HCT116 (cell line): ENCODE measurements at places on chromosomes 16 and 17. TPM values are rescaled to one million over a fixed set of nuclear protein-coding genes. Genes with fewer than 3 reads are reported as not detected.

CCL23 gene
- not detected for total RNA-seq

RND2 gene
- total RNA-seq, result 0.66 TPM

MTMR4 gene
- 67.2 TPM for total RNA-seq

CSH2 gene
- total RNA-seq, result not detected

SMIM5 gene
- 0.12 TPM for total RNA-seq

TNFRSF17 gene
- not detected for total RNA-seq

FNDC8 gene
- not detected for total RNA-seq

SEPTIN1 gene
- total RNA-seq, result 3.4 TPM

TBC1D3I gene
- 0.17 TPM for total RNA-seq

HS3ST3A1 gene
- total RNA-seq, result not detected

ENPP7 gene
- total RNA-seq, result not detected

HNF1B gene
- total RNA-seq, result 3.6 TPM

USP43 gene
- total RNA-seq, result 8.0 TPM

ITGB4 gene
- 568 TPM for total RNA-seq

DNA sequence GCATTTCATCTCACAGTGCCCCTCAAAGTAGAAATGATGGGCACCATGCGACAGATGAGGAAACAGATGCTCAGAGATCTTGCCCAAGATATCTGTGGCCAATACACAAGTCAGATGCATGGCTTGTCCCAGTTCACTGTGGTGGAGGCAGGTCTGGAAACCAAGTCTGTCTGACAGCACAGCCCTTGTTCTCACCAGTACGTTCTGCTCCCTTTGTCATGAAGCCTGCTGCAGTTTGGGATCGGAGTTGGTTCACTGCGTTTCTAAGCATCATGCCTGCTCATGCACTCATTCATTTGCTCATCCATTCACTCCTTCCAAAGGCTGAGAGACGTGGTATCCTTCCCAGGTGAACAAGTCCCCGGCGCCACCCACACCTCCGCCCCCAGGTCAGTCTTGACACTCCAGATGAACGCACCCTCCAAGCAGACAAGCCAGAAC is 27.2 kb upstream of the MEAK7 start:
- DNase-seq, result no peak
- 0 out of 2 replicates have a peak, but pooled peaks cover 3% of the 10 kb centered on the region for H3K4me1 ChIP-seq
- no peak overlapping the region for H3K27ac ChIP-seq

- peaks cover 32% of the 10 kb centered on the region for H3K36me3 ChIP-seq
- peak overlapping the region; percentile 61 for H3K27ac ChIP-seq
- peaks cover 7% of the 10 kb centered on the region; the same call in 1 of the 2 replicates for H3K4me1 ChIP-seq
- H3K4me3 ChIP-seq, result peak overlapping the region; percentile 96
These were observed 741 bp downstream of the PLK1 start for GRCh38 chr16:23679274-23679985.

GRCh38 chr16:73847090-73847489 is 449.5 kb upstream of the PSMD7 start:
- no peak overlapping the region for H3K27ac ChIP-seq
- no peaks in the 10 kb centered on the region for H3K4me1 ChIP-seq
- peaks cover 6% of the 10 kb centered on the region; the same call in 1 of the 2 replicates for H3K27me3 ChIP-seq

GRCh38 chr16:75044800-75045361 is 46.1 kb downstream of the ZNRF1 start:
- H3K4me3 ChIP-seq, result no peak overlapping the region
- no peaks in the 10 kb centered on the region for H3K27me3 ChIP-seq
- H3K27ac ChIP-seq, result 0 out of 2 replicates have a peak overlapping the region, but pooled peaks have one; percentile 12
- no peaks in the 10 kb centered on the region for H3K36me3 ChIP-seq

DNA sequence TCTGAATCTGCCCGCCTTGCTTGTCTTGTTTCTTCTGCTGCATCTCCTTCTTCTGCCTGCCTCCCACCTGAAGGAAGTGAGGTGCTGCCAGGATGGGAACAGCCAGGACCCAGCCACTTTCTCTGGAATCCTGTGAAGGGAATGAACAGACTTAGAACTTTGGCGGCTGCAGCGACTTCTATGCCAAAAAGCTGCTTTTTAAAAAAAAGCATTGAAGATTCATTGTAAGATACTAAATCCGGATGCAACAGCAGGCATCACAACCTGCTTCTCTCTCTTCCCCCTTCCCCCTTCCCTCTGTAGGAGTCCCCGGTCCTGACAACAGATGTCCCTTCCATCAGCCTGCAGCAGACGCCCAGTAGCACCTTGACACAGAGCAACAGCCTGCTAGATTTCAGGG is 176.3 kb downstream of the HS3ST4 start:
- no peaks in the 10 kb centered on the region for H3K4me1 ChIP-seq
- no peaks in the 10 kb centered on the region for H3K27me3 ChIP-seq
- DNase-seq, result no peak
- H3K27ac ChIP-seq, result no peak overlapping the region
- no peaks in the 10 kb centered on the region for H3K36me3 ChIP-seq
- H3K4me3 ChIP-seq, result no peak overlapping the region

GRCh38 chr17:20997711-20998570 is 44.9 kb downstream of the USP22 start:
- H3K36me3 ChIP-seq, result peaks cover 23% of the 10 kb centered on the region
- no peaks in the 10 kb centered on the region for H3K27me3 ChIP-seq
- no peak overlapping the region for H3K4me3 ChIP-seq
- peaks cover 6% of the 10 kb centered on the region; the same call in 1 of the 2 replicates for H3K4me1 ChIP-seq

DNA sequence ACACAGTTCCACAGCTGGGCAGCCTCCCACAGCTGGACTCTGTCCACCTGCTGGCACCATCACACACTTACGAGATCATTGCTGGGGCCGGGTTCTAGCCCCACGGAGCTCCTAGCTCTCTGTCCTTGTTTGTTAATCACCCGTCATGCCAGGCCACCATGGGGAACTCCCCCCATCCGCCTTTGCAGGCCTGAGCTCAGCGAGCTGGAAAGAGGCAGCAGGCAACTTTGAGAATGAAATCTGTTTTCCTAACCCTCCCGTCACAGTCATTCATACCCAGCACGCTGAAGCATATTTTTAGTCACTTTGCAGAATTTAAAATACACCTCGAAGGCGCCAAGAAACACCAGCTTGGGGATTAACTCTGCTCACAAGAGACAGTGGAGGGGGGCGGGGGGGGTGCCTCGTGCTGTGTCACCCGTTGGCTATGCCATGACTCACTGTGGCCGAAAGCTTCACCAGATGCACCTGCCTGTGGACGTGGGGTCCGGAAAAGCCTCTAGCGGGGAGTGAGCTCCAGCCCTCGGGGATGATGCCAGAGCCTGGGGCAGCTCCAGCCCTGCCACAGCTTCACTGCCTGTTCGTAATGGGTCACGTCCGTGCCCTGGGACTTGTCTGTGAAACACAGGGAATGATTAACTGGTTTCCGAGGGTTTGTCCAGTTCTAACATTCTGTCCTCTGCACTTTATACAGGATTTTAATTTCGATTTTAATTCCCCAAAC is 1.4 kb upstream of the SPNS2 start:
- H3K36me3 ChIP-seq, result no peaks in the 10 kb centered on the region
- no peak for DNase-seq
- H3K4me1 ChIP-seq, result peaks cover 4% of the 10 kb centered on the region; the same call in 1 of the 2 replicates
- no peaks in the 10 kb centered on the region for H3K27me3 ChIP-seq
- no peak overlapping the region for H3K4me3 ChIP-seq

DNA sequence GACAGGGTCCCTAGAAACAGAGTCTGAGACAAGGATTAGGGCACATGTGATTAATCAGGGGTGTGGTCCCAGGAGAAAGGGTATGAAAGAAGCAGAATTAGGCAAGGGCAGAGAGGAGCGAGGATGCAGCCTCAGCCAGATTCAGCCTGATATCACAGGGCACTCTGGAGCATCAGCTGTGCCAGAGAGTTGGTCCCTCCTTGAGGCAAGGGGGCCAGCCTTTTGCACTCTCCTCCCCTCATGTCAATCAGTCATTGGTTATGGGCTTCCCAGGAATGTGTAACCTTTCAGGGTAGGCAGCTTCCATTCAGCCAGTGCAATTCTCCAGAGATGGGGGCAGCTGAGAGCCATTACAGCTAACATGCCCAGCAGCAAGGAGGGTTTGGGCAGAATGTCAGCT is 152.6 kb upstream of the LHX1 start:
- H3K4me3 ChIP-seq, result no peak overlapping the region
- no peaks in the 10 kb centered on the region for H3K4me1 ChIP-seq
- no peaks in the 10 kb centered on the region for H3K36me3 ChIP-seq
- no peak overlapping the region for H3K27ac ChIP-seq
- DNase-seq, result no peak
- H3K27me3 ChIP-seq, result peaks cover 49% of the 10 kb centered on the region

- H3K36me3 ChIP-seq, result no peaks in the 10 kb centered on the region
- peaks cover 10% of the 10 kb centered on the region; the same call in 1 of the 2 replicates for H3K27me3 ChIP-seq
- DNase-seq, result no peak
These were observed 22.3 kb downstream of the SEZ6 start for GRCh38 chr17:28983286-28984230.

GRCh38 chr17:38872671-38873385 is 3.0 kb downstream of the LASP1 start:
- H3K27me3 ChIP-seq, result no peaks in the 10 kb centered on the region
- DNase-seq, result no peak
- H3K4me1 ChIP-seq, result peaks cover 82% of the 10 kb centered on the region
- peak overlapping the region; percentile 97 for H3K27ac ChIP-seq

- H3K27me3 ChIP-seq, result no peaks in the 10 kb centered on the region
- DNase-seq, result no peak
- no peak overlapping the region for H3K4me3 ChIP-seq
- H3K36me3 ChIP-seq, result no peaks in the 10 kb centered on the region
These were observed 30.8 kb downstream of the PKD1L3 start for GRCh38 chr16:71969353-71969752.

- no peak overlapping the region for H3K27ac ChIP-seq
- H3K36me3 ChIP-seq, result no peaks in the 10 kb centered on the region
- H3K4me3 ChIP-seq, result no peak overlapping the region
- DNase-seq, result no peak
- no peaks in the 10 kb centered on the region for H3K27me3 ChIP-seq
These were observed 880 bp downstream of the SARM1 start for GRCh38 chr17:28372203-28372944.

DNA sequence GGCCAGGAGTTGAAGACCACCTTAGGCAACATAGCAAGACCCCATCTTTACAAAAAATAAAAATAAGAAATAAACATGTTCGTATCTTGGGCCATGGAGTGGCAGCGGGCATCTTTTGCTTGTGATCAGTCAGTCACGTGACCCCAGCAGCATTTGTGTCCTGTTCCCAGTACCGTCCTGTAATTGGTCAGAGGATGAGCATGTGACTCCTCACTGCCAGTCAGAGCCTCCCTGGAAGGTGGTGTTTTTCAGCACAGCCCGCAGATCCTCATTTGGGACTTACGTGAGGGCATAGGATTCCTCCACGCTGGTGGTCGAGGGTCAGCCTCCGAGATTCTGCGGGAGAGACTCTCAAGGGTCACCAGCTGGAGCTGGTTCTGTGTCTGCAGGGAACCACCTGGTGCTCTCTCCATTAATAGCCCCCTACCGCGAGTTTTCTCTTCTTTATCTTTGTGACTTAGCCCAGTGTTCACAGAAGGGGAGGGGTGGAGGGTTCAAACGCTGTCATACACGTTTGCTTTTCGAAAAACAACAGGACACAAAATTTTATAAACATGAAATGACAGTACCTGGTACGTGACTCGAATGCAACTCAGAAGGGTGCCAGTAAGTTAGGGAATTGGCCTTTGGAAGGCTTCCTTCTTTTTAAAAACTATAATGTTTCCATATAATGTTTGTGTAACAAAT is 17.2 kb downstream of the MRC2 start:
- H3K27ac ChIP-seq, result no peak overlapping the region
- no peaks in the 10 kb centered on the region for H3K27me3 ChIP-seq
- H3K4me3 ChIP-seq, result no peak overlapping the region
- H3K36me3 ChIP-seq, result no peaks in the 10 kb centered on the region
- DNase-seq, result no peak
- H3K4me1 ChIP-seq, result no peaks in the 10 kb centered on the region

GRCh38 chr16:57619606-57620334 is 8.7 kb upstream of the ADGRG1 start:
- peak overlapping the region; percentile 90 for H3K27ac ChIP-seq
- no peaks in the 10 kb centered on the region for H3K27me3 ChIP-seq
- peak overlapping the region; percentile 75 for H3K4me3 ChIP-seq
- DNase-seq, result no peak
- H3K36me3 ChIP-seq, result no peaks in the 10 kb centered on the region

- H3K4me3 ChIP-seq, result no peak overlapping the region
- DNase-seq, result no peak
- no peaks in the 10 kb centered on the region for H3K36me3 ChIP-seq
- H3K4me1 ChIP-seq, result peaks cover 59% of the 10 kb centered on the region
- H3K27me3 ChIP-seq, result no peaks in the 10 kb centered on the region
These were observed 221.7 kb upstream of the CIBAR2 start for GRCh38 chr16:85333744-85334640.

GRCh38 chr17:41930009-41930832 is at the start of gene ODAD4:
Gene ODAD4, plus strand, starts transcription at chr17:41930617. Its CDS starts 107 bp downstream, at chr17:41930724.
- H3K4me3 ChIP-seq, result peak within 1 kb of the TSS; percentile 78
- DNase-seq, result peak; percentile 89

GRCh38 chr17:14756479-14756878 is 455.6 kb downstream of the HS3ST3B1 start:
- H3K27me3 ChIP-seq, result no peaks in the 10 kb centered on the region
- DNase-seq, result no peak
- no peaks in the 10 kb centered on the region for H3K4me1 ChIP-seq
- H3K4me3 ChIP-seq, result no peak overlapping the region

DNA sequence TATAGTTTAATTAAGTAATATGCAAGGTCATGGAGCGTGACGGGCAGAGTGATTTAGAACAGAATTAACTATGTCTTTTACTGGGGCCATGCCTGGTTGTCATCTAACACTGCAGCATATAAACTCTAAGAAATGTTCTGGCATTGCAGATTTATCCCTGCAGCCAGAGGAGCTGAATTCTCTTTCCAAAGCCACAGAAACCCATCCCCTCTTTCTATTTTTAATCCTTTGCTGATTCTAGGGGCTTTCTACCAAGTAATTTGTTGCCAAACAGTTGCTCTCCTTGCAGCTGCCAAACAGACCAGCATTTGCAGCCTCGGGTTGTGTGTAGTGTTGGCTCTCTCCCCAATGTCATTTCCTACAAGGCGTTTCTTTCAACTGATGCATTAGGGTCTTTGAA is 243.2 kb upstream of the MON1B start:
- no peak overlapping the region for H3K4me3 ChIP-seq
- DNase-seq, result no peak
- no peaks in the 10 kb centered on the region for H3K36me3 ChIP-seq
- no peaks in the 10 kb centered on the region for H3K27me3 ChIP-seq

DNA sequence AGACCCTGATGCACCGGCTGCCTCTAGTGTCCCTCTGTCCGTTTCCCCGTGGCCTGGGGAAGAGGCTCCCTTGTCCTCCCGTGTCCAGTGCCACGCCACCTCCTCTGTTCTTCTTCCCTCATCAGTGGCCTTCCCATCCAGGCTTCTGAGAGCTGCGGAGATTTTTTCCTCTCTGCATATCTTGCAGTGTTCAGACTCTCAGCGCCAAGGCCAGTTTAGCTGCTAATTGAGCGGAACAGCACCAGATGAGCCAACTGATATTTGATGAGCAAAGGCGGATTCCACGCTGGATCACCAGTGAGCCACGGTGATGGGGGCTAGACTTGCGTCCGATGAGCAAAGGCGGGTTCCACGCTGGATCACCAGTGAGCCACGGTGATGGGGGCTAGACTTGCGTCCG is 257.6 kb downstream of the FOXL1 start:
- no peak overlapping the region for H3K27ac ChIP-seq
- H3K4me3 ChIP-seq, result no peak overlapping the region
- peaks cover 12% of the 10 kb centered on the region; the same call in 1 of the 2 replicates for H3K27me3 ChIP-seq
- DNase-seq, result no peak
